ENCODE measurements at places on chromosomes 7 and 10.

- DNase-seq, result no peak
Observed at GRCh38 chr7:99994819-99995218, 19.0 kb upstream of the AZGP1 start.

DNA sequence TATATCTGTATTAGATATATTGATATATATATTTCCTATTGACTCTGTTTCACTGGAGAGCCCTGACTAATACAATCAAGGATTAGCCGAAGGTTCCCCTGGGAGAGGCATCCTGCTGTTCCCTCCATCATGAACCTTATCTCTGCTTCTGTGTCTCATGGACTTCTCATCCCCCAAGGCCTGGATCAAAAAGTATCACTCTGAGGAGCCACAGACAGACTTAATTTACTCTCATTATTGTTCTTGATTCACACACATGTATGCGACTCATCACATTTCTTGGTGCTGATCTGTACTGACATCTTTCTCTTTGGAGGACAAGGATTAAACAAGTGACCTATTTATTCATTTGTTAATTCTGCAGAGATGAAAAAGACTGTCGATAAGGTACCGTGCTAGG lies 550.2 kb downstream of the KCNMA1 start:
- DNase-seq, result no peak

DNA sequence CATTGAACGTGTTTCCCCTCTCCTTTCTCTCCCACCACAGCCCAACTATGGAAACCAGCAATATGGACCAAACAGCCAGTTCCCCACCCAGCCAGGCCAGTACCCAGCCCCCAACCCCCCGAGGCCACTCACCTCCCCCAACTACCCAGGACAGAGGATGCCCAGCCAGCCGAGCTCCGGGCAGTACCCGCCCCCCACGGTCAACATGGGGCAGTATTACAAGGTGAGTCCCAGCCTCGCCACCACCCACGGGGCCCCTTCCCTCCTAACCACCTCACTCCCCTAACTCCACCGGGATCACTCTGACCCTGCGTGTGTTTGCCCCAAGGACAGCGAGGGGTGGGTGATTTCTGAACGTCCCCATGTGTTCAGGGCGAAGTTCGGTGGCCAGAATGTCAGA lies 50.8 kb upstream of the PPIF start:
- DNase-seq, result no peak

DNA sequence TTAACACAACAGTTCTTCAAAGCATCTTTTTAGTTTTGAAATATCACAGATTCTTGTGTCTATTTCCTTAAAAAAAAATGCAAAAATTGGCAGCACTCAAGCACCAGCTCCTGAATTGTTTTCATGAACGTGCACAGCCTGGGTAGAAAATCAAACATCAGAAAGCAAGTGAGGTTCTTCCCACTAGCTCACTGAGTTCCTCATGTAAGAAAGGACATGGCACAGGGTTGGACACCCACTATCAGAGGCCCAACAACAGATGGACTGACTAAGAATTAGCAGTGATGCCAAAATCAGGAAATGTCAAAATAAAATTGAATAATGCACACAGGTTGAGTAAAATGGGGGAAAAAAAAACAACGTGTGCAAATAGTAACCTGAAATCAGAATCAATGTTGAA lies 146.8 kb downstream of the PCLO start:
- DNase-seq, result no peak
